ENCODE measurements at places on chromosomes 1 and 21.

DNA sequence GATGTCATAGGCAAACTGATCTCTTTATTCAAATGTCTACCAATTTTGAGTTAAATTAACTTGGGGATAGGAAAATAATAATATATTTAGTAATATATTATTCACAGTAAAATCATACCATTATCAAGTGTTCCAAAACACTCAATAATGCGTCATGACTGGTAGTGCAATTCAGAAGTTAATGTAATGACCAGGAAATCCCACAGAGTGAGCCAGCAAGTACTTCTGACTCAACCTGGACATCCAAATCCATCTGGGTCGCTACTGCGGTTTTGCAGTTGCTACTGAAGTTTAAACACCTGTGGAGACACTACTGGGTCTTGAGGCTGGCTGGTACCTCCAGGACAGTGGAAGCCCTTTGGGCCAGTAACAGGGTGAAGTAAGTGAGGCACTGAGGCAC lies 44.8 kb downstream of the DPYD start:
- no peak for DNase-seq

DNA sequence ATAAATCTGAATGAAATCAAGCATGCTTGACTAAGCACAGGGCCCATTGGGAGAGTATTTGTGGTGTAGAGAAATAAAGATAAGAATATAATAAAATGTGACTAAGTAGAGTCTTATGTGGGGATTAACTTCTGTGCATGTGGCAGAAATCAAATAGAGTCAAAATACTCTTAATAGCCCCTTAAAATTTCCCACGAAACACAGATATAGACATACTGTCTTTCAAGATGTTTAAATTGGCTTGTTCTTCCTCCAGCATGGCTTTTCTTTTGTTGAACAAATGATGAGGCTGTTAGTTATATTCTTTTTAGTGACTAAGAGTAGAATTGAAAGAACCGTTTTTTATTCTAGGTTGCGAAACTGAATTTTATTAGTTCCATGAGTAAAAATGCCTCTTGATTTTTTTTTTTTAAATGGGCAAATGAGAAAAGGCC lies 112.3 kb downstream of the RPS6KC1 start:
- no peak for DNase-seq

- DNase-seq = peak; percentile 17
Measured at GRCh38 chr1:30760596-30761324, 3.2 kb upstream of the LAPTM5 start.

GRCh38 chr1:81730881-81731280 lies 69.9 kb upstream of the ADGRL2 start:
- no peak for DNase-seq

DNA sequence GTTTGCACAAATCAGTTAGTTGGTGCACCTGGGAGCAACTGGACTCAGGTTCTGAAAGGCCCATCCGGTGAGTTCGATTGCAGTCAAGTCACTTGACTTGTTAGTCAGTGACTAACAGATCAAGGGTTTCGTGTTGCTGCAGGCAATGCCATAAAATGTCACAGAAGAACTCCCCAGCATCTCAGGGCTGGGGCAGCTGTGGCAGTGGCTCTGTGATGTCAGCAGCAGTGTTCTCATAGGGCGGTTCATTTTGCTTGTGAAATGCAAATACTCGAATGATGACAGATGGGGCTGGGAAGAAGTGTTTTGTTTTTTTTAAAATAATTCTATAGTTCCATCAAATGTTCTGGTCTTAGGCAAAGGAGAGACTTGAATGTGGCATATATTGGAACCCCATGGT lies 287.8 kb downstream of the LMX1A start:
- DNase-seq = no peak

DNA sequence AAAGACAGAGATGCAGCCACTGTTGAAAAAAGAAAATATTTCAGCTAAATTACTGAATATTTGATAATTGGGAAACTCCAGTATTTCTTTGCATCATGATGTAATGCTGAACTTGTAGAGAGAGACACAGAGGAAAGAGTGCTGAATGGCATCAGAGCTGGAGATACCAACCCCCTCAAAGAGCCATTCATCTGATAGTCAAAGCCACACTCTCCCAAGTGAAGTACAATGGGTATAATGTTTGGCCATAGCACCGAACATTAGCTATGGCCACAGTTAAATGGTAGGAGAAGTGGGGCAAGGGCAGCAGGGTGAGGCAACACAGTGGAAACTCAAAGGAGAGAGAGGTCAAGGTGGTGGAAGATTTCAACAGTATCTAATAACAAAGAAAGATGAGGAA lies 107.5 kb upstream of the TNFSF4 start:
- no peak for DNase-seq

- no peak for DNase-seq
Measured at GRCh38 chr1:213790565-213790964, 197.2 kb upstream of the PROX1 start.

- no peak for DNase-seq
Measured at GRCh38 chr1:230259621-230260020, 166.5 kb downstream of the PGBD5 start.

DNA sequence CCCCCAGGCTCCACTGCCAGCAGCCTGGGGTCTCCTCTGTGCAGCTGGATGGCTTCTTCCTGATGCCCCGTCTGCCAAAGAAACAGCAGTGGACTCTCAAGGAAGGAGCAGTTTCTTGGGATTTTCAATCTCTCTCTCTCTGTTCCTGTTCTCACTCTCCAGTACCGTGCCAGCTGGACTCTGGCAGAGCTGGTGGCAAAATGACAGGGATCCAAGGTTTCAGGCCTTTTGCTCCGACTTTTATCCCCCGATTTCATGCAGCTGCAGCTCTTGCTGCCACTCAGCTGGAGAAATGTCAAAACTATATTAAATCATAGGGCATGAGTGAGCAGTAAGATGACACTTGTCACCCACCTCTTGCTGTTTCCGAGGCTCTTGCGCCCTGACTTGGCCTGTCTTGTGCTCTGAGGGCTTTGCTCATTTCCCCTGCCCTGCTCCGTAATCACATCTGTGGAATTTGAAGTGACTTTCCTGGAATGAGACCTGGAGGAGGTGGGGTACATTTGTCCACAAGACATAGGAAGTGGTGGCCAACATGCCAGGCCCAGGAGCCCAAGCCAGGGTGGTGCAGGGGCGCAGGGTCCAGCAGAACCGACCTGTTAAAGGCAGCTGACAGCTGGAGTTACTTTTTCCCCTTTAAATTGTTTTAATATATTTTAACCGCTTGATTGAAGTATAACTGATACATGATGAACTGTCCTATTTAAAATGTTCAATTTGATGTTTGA lies 576.2 kb downstream of the PTPRU start:
- no peak for DNase-seq

- no peak for DNase-seq
Measured at GRCh38 chr1:101002551-101002950, 23.0 kb downstream of the DPH5 start.

GRCh38 chr1:218350035-218350525 lies 4.9 kb downstream of the TGFB2 start:
- no peak for DNase-seq

- DNase-seq = no peak
Measured at GRCh38 chr1:101365186-101365585, 128.4 kb downstream of the S1PR1 start.

DNA sequence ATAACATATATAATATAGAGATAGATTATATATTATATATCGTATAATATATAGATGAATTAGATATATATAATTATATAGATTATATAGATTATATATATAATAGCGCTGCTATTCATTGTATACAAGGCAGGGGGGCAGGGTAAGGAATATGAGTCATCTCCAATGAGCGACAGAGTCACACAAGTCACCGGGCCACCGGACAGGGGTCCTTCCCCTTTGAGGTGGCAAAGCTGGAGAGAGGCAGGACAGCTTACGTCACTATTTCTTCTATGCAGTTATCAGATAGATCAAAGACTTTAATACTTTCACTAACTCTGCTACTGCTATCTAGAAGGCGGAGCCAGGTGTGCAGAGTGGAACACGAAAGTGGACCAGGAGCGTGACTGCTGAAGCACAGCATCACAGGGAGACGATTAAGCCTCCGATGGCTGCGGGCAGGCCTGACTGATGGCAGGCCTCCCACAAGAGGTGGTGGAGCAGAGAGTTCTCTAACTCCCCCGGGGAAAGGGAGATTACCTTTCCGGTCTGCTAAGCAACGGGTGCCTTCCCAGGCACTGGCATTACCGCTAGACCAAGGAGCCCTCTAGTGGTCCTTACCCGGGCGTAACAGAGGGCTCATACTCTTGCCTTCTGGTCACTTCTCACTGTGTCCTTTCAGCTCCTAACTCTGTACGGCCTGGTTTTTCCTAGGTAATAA lies 2154.7 kb downstream of the MRPL39 start:
- no peak for DNase-seq

- peak; percentile 36 for DNase-seq
Measured at GRCh38 chr1:228510101-228510802, 23.1 kb downstream of the RNF187 start.

DNA sequence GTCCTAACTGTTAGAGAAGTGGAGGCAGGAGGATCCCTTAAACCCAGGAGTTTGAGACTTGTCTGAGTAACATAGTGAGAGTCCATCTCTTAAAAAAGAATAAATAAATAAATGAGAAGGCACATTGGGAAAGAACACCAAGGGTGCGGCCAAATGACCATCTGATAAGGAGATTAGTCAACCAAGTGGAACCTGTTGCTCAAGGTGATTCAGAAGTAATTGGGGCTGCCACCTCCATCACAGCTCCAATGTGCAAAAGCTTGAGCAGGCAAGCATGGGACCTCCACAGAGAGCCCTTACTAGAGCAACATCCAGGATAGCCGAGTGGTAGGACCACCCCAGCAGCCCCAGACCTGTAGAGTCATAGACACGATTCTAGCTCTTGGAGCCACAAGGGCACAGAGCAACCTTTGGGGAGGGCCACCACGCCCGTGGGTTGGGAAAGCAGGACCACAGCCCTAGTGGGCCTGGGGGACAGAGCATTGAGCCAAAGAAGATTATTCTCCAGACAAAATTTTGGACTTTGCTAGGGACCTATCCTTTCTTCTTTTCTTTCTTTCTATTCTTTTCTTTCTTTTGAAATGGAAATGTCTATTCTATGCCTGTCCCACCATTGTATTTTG lies 40.9 kb downstream of the KCNK1 start:
- no peak for DNase-seq

GRCh38 chr1:65265651-65266351 lies 43.5 kb upstream of the DNAJC6 start:
- peak; percentile 52 for DNase-seq

DNA sequence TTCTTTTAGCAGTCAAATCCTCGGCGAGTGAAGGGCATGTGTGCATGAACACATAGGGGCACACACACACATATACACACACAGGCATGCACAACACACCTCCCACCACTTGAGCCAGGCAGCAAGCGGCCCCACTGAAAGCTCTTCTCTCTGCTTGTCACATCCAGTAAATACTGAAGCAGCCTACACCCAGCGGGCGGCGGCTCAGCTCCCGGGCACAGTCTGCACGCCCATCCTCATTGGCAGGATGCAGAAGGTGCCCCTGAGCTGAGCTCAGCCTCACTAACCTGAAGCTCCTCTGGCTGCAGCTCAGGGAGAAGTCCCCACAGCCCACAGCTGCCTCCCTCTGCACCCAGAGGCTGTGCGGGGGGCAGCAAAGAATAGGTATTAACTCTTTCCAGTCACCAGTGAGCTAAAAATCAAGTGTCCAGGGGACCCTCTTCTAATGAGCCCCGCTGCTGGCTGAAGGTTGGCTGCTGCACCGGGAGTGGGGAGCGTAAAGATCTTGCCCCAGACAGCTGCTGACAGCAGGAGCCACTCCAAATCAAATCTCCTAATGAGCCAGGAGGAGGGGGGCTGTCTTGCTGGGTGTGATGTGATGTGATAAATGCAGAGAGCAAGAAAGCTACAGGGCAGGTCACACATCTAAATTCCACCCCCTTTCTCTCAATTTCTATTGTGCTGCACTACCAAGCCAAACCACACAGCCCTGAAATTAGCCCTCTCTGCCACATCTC lies 12.5 kb downstream of the RGS8 start:
- DNase-seq = peak; percentile 78

- peak; percentile 16 for DNase-seq
Measured at GRCh38 chr21:45973475-45974072, 8.0 kb upstream of the COL6A1 start.

- no peak for DNase-seq
Measured at GRCh38 chr1:36350659-36351226, 27.3 kb upstream of the EVA1B start.

GRCh38 chr1:86739648-86740509 lies 35.5 kb downstream of the SH3GLB1 start:
- DNase-seq = no peak

GRCh38 chr1:46747683-46748288 lies 28.9 kb upstream of the EFCAB14 start:
- DNase-seq = peak; percentile 51

- DNase-seq = no peak
Measured at GRCh38 chr1:112904831-112905261, 51.1 kb downstream of the SLC16A1 start.

DNA sequence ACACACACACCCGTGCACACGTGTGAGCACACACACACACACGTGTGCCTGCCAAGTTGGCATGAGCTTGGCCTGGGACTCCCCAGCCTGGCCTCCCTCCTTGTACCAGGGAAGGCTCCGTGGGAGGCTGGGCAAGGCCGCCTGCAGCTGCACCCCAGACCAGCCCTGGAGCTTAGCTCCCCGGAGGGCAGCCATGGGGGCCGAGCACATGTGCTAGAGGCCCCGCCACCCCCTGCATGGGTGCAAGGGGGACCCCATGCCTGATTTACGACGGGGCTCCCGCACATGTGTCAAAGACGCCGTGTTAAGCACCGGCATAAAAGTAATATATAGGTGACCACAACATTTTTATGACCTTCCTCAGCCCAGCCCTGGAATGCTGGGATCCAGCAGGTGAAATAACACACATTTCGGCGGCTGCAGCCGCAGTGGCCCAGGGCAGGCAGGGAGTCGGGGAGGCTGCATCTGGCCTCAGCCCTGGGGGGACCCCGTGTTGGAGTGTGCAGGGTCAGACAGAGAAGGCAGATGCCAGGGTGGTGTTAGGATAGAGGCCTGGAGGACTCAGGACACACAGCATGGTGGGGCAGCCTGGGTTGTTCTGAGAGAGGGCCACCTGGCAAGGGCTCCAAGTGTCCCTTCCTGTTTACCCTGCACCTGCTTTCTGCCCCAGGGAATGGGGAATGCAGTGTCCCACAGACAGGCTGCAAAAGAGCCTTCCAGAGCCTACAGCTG lies 56.3 kb downstream of the WNT9A start:
- DNase-seq = no peak

GRCh38 chr1:150160964-150161621 lies 11.4 kb downstream of the PLEKHO1 start:
- no peak for DNase-seq

- no peak for DNase-seq
Measured at GRCh38 chr1:89779151-89779940, 41.5 kb upstream of the LRRC8D start.

DNA sequence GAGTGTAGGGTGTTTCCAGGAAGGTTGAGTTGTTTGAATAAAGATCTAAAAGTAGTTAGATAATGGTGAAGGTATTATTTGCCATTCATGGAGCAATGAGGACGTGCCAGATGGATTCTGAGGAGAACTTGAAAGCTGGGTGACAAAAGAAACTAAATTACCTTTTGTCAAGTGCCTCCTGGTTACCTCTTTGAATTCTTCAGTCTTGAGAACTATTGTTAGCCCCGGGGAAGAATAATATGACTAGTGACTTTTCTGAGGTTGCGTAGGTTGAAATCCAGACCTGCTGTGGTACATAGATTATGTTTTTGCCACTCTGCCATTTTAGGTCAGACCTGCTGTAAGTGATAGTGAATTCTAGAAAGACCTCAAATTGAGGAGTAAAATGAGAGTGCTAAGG lies 11.5 kb downstream of the LAMC1 start:
- DNase-seq = no peak

Data from NCI-H2081 (cell line).